Endodermal cell (in vitro differentiated cells): ENCODE measurements at places on chromosomes 6 and 20. TPM values are rescaled to one million over a fixed set of nuclear protein-coding genes. Genes with fewer than 3 reads are reported as not detected.

The SSTR4 gene
- 0.40 to 0.44 TPM in 2 of 3 replicates, not detected in the other for total RNA-seq

DNA sequence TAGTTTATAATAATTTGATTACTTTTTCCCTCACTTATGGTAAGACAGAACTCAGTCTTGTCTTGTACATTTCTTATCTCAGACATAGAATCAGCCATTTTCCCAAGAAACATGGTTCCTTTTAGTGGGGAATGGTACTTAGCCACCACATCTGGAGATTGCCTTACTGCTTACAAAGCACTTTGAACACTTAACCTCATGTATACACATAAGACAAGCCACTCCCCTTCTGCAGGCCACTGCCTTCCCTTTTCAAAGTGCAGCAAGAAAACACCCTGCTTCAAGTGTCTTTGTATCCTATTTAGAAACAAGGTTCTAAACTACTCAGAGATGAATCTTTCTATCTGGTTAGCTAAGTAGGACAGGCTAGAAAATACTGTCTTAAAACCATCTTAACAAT lies 159.2 kb downstream of the UBE3D start:
- no peak for DNase-seq

GRCh38 chr20:24165301-24166122 lies 176.9 kb upstream of the GGTLC1 start:
- DNase-seq, result no peak

DNA sequence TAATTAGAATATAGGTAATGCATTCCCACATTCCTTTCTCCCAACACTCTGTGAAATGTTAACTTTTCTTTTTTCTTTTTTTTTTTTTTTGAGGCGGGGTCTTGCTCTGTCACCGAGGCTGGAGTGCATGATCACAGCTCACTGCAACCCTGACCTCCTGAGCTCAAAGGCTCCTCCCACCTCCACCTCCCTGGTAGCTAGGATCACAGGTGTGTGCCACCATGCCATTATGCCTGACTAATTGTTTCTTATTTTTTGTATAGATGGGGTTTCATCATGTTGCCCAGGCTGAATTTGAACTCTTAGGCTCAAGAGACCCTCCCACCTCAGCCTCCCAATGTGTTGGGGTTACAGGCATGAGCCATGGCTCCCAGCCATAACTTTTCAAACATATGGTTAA lies 135.7 kb upstream of the SHLD1 start:
- DNase-seq, result no peak

DNA sequence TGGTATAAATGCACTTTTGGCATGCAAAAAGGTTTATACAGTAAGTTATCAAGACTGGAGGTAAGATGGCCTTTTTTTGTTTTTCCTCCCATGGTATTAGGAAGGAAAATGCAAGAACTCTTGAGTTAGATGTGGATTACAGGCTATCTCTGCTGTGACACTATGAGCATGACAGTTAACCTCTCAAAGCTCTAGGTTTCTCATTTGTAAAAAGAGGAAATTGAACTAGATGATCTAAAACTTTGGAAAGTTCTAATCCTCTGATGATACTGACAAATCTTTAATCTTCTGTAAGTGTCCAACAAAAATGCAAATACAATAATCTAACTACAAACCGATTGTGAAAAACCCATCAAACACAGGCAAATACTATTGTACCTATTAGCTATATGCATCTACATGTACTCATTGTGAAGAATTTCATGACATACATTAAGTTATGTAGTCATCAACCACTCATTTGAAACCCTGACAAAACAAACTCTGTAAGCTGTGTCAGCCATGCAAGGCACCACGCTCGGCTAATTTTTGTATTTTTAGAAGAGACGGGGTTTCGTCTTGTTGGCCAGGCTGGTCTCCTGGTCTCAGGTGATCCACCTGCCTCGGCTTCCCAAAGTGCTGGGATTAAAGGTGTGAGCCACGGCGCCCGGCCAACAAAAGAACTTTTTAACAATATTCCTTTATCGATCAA lies 4.2 kb downstream of the CDK19 start:
- DNase-seq, result no peak

- DNase-seq, result no peak
Observed at GRCh38 chr20:53652859-53653517, 59.3 kb upstream of the ZNF217 start.

DNA sequence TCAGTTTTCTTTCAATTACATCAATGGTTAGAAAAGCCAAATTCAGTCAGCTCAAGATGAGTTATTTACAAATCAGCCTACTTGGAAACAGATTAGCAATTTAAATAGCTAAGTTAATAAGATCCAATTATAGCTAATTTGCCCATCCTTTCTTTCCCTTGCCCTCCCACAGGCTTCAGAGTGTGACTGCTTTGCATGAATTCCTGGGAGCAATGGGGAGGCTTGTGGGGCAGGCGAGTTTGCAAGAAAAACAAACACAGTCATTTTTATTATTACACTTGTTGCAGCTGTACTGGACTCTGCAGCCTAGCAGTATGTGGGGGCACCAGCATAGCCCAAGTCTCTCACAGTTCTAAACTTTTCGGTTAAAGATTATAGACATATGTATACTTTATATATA lies 219.0 kb downstream of the NKAIN2 start:
- peak; percentile 54 for DNase-seq

The TBXT gene
- 2.3 and 2.4 TPM in 2 replicates for total RNA-seq

GRCh38 chr20:36519012-36519719 lies 22.2 kb upstream of the MYL9 start:
- no peak for DNase-seq

GRCh38 chr6:33306356-33306755 lies 7.5 kb downstream of the TAPBP start:
- no peak for DNase-seq

DNA sequence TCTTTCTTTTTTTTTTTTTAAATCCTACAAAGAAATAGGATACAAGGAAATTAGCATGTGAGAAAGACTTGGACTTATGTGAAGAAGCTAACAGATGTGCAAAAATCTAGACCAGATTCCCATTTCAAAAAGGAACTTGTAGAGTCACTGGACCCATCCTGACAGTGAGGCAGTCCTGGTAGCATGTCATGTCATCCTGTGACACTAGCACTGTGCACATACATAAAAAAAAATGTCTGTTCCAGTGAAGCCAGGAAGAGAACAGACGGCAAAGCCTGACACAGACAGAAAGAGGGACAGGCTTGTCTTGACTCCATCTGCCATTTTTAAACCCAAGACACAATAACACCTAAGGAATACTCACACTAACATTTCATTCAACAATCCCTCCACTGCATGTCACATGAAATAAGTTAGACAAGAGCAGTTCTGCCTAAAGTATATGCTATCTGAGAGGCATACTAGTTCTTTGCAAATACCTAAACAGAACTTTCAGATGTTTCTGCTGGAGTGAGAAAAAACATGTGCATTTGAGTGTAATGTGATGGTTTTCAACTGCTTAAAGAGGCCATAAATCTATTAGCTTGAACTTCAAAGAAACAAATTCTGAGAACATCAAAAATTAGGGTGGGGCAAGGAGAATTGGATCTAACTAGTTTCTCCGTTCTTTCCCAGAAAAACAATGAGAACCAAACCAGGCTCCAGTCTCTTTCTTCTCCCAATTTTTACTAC lies 159.6 kb downstream of the BACH2 start:
- DNase-seq, result no peak

DNA sequence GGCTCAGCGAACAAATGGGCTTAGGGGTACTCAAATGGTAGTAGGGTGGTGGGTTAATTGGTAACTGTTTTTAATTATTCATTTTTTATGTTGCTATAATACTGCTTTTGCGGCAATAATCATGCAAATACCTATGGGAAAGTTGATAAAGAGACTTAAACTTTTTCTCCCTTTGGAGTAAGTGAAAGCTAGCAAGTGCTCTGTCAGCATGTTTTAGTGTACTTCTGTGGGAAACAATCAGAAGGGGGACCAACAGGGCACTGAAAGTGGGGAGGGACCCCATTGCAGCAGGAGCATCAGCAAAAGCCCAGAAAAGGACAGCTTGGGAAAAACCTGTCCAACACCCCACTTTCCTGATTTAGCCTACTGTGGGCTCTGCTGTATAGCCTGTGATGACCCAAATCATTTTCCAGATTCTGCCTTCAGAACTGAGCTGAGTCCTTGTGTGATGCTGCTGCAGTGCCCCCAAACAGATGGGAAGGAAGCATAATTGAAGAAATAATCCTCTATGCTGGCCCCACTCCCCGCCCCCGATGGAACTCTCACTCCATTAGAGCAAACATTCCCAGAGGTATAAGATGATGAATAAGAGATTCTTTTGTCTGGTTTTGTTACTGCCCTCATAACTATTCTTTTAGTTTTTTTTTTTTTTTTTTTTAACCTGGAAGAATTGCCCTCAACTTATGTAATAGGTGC lies 322.8 kb downstream of the CD83 start:
- no peak for DNase-seq

DNA sequence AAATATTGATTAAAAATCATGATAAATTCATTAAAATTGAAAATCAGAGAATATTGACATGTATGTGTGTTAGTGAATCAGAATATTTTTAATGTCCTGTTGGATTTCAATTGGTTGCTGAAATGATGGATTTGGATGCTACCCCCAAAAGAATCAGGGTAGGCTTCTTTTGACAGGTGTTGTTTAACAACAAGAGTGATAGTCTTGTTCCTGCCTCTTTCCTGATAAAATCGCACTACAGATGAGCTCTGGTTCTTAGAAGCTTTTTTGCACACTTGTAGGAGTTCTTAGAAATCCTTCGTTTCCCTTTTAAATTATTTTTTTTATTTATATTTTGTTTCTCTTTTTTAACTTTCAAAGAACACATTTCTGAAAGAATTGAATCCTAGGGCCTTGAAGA lies 259.5 kb downstream of the FARS2 start:
- DNase-seq, result no peak

GRCh38 chr6:32178547-32179440 lies 589 bp downstream of the RNF5 start:
- peak; percentile 68 for DNase-seq

The RCAN2 gene
- total RNA-seq, result 5.8 to 16.4 TPM (median 15.7 TPM) in 3 replicates

- no peak for DNase-seq
Observed at GRCh38 chr6:43823879-43824702, 54.1 kb downstream of the VEGFA start.

DNA sequence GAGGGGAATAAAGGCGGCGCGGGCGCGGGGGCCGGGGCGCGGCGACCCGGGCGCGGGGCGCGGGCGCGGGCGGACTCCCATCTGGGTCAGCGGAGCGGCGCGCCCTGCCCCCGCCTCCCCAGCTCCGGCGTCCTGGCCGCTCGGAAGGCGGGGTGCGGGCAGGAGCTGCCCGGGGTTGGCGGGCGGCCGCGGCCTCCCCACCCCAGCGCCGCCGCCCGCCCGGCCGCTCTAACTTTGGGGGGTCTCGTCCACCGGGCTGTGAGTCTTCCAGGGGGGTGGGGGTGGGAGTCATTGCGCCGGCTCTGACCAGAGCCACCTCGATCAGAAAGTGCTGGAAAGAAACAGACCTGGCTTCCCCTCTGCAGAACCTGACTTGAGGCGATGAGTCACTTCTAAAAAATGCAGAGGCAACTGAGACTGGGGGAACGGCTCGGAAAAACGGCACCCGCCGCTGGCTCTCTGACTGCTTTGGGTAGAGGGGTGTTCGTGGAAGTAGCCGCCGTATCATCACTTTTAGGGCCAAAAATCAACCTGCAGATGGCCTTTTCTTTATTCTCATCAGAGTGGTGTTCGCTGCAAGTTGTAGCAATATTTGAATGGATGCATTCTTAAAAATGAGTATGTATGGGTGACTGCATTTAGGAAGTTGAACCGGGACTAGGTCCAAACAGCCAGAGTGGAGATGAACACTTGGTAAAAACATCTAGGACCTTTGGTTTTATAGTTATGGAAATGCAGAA lies 667 bp downstream of the CAP2 start:
- DNase-seq, result peak; percentile 89

GRCh38 chr6:7832904-7833750 lies 77.5 kb downstream of the TXNDC5 start:
- DNase-seq, result no peak

DNA sequence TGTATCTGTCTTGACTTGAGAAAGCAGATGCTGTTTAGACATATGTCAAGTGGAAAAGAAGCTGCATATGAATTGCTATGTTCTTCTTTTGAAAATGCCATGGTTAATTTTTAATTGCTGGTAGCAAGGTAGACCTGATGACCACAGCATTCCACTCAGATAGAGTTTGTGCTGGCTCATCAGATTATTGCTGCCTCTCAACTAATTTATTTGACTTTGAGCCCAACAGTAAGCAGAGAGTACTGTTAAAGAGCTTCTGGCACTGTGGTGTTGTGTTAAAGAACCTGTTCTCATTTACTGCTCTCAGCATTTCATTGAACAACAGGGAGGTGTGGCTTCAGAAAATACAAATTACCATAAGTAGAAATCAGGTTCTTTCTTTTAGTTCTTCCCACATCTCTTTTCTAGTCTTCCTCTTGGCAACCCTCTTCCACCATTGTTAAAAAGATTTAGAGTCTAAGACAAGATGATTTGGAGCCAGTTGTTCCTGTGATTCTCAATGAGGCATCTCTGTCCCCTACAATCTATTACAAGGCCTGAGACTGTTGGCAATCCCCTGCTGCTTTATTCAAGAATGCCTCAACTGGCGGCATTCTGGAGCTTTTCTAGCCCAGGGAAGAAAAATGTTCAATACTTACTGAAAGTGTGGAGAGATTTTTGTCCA lies 967.6 kb upstream of the GJE1 start:
- no peak for DNase-seq

DNA sequence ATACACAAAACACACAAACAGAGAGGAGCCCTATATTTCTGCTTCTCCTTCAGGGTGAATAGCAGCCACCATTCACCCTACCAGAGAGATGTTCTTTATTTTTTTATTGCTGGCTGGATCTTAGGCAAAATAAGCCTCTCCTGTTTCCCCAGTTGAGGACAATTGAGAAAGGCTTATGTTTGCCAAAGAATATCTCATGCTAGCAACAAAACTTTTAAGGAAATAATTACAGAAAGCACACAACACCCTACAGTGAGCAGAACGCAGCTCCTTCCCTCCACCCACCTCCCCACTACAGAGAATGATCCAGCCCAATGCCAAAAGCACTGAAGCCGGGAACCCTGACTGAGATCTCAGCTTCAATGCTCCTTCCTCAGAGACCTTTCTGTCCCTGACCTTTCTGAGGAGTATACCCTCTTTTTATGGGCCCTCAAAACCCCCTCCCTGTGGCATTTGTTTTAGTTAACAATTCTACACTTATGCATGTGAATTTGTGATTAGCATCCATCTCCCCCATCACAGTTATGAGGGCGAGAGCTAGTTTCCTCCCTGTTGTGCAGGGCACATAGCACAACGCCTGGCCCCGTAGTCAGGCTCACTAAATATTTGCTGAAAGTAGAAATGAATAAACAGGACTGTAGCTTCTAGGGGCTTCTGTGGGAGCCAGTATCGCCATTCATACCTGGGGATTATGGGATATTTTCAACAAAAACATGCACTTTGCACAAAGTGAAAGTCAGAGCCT lies 491.6 kb upstream of the CDH4 start:
- DNase-seq, result no peak

DNA sequence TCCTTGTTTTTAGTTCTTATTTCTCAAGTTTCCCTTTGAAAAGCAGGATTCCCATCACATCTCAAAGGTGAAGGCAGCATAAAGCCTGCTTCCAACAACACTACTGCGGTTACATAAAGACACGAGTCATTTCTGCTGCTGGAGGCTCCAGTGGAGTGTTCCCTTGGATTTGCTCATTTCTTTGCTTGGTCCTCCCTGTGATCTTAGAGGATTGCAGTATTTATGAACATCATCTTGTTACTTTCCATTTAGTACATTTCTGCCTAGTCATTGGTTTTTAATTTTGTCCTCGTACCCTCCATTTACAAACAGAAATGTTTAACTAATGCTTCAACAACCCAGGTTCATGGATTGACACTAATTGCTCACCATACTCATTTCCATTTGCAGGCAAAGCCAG lies 298.8 kb downstream of the ZNF217 start:
- DNase-seq, result no peak

- no peak for DNase-seq
Observed at GRCh38 chr20:10371467-10371866, 62.6 kb downstream of the MKKS start.

GRCh38 chr6:81172056-81172740 lies 580.3 kb downstream of the TENT5A start:
- no peak for DNase-seq
